ENCODE measurements at places on chromosomes 3 and 15. TPM values are rescaled to one million over a fixed set of nuclear protein-coding genes. Genes with fewer than 3 reads are reported as not detected.

DNA sequence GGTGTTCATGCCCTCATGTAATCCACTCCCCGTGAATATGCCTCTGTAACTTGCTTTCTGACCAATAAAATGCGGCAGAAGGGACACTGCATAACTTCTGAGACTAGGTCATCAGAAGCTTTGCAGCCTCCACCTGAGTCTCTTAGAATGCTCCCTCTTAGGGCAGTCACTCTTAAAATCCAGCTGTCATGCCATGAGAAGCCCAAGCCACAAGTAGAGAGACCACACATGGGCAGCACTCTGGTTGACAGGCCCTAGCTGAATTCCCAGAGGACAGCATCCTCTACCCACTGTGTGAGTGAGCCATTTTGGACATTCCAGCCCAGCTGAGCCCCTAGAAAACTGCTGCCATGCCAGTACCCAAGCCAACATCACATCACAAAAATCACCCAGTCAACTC, 41.4 kb downstream of the SCAPER start:
- no peak for DNase-seq

NTRK3 gene
- total RNA-seq = 0.95 TPM

DNAH12 gene
- total RNA-seq = 1.0 TPM

LDHAL6B gene
- not detected for total RNA-seq

FBXO40 gene
- 0.13 TPM for total RNA-seq

HIGD2B gene
- total RNA-seq = not detected
